ENCODE measurements at places on chromosomes 2 and 18.

DNA sequence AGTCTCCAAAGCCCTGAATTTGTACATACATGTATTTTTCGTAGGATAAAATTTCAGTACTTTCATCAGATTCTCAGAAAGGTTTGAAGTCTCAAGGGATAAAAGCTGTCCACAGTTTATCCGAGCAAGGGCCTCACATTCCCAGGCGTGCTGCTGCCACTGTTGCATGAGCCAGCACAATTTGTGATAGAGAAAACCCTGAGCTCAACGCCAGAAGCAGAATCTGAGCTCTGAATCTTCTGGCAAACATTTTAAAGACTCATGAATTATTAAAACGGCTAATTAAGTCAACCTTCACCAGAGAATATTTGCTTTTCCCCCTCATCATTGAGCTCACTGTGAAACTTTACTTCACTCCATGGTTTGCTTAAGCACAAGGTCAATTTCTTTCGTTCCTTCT lies 38.5 kb upstream of the STPG4 start:
- DNase-seq = no peak

DNA sequence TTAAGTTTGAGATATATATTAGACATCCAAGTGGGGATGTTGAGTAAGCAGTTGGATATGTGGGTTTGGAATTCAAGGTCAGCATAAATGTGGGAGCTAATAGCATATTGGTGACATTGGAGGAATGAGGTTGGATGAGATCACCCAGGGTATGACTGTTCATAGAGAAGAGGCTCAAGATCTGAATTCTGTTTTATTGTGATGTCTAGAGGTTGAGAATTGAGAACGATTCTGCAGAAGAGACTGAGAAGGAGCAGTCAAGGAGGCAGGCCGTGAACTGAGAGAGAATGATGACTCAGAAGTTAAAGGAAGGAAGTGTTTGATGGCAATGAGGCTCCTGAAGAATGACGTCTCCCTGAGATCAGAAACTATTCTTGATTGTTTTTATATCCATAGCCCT lies 5.9 kb downstream of the SERPINB11 start:
- no peak for DNase-seq

GRCh38 chr2:133362061-133362476 lies 206.2 kb downstream of the NCKAP5 start:
- no peak for DNase-seq

DNA sequence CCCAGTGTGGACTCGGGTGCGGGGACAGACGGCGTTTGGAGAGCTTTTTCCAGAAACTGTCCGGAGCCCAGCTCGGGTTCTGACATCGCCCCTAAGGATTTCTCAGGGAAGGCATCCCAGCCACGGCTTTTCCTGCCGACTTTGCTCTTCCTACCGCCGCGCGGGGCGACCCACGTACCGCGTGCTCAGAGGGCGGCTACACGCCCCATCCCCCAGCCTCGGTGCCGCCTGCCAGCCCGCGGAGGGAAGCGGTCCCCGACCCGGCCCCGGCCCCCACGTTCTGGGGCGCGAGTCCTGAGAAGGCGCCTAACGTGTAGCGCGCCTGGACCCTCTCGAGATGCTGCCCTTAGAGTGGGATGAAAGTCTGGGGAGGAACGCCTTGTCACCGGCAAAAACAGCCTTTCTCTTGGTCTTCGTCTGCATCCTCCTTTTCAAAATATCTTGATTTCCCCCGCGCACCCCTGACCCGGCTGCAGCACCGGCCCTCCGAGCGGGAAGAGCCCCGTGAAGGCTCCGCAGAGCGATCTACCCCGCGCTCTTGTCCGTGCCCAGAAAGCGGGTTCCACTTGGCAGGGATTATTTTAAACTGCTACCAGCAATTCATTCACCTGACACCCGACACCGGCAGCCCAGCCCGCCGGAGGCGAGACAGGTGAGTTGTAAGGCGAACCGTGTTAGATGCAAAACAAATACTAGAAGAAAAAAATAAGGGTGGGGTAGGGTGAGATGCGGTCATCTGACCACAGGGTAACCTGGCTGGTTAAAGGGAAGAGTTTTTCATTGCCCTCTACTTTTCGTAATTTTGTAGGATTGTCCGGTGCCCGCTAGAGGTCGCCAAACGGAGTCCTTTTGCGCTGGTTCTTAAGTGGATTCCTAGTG lies 812 bp upstream of the KCNG3 start:
- peak; percentile 75 for DNase-seq

- DNase-seq = no peak
Measured at GRCh38 chr2:25411281-25411680, 69.6 kb upstream of the DNMT3A start.

DNA sequence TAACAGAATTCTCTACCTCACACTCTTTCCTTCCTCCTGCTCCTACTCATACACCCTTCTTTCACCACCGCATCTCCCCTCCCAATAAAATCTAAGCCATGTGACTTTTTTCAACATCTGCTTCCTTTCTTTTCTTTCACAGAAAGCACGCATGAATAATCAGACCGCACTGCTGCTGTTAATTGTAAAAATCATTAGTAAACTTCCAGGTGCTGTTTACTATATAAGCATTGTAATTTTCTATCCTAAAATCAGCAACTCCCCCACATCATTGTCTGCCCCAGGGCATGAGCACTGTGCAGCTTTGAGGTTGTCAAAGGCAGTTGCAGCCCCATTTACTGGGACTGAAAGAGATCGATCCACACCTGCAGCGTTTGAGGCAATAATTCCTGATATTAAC lies 782.6 kb upstream of the ID2 start:
- DNase-seq = no peak

GRCh38 chr2:240143801-240144648 lies 3.6 kb upstream of the OTOS start:
- DNase-seq = peak; percentile 71

GRCh38 chr2:112660138-112660537 lies 14.4 kb downstream of the SLC20A1 start:
- DNase-seq = no peak

GRCh38 chr2:220473611-220474010 lies 846.2 kb downstream of the SLC4A3 start:
- no peak for DNase-seq

DNA sequence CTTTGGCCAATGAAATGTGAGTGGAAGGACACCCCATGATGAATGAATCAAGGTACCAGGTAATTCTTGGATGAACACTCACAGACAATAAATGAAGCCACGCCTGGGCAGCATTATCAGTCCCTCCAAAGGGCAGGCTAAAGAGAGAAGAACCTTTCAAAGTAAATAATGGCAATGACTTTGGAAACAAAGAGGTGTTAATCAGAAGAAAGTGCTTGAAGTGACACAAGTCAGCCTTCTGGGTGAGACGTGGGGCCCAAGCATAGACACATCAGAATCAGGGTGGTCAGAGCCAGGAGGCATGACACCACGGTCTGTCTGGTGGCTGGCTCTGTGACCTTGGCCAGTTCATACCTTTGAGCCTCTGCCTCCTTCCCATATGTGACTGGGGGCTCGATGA lies 103.3 kb downstream of the POLR1A start:
- DNase-seq = no peak

GRCh38 chr18:26618135-26618534 lies 69.8 kb upstream of the KCTD1 start:
- no peak for DNase-seq

- DNase-seq = no peak
Measured at GRCh38 chr18:58042826-58043490, 1.1 kb upstream of the NEDD4L start.

DNA sequence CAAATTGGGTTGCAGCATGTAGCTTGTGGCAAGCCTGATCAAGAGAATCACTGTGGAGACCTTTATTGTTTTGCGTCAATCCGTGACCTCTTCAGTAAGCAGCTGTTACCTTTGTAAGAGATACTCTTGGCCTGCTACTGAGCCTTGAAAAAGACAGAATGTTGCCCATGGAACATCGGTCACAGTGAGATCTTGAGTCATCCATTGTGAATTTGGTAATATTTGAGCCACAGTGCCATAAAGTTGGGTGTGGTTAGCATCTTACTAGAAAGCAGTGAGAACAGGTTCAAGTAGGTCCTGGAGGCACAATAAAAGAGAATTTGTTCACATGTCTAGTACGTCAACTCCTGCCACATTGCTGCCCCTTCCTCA lies 12.7 kb upstream of the EFR3B start:
- no peak for DNase-seq

Data from CD4-positive, alpha-beta T cell treated with Interleukin-4 for 1 hour (primary cell).